IMR-90 (cell line): ENCODE measurements at places on chromosomes 7 and 10.

- peak; percentile 84 for DNase-seq
Measured at GRCh38 chr7:128829391-128830166, 627 bp upstream of the FLNC start.

DNA sequence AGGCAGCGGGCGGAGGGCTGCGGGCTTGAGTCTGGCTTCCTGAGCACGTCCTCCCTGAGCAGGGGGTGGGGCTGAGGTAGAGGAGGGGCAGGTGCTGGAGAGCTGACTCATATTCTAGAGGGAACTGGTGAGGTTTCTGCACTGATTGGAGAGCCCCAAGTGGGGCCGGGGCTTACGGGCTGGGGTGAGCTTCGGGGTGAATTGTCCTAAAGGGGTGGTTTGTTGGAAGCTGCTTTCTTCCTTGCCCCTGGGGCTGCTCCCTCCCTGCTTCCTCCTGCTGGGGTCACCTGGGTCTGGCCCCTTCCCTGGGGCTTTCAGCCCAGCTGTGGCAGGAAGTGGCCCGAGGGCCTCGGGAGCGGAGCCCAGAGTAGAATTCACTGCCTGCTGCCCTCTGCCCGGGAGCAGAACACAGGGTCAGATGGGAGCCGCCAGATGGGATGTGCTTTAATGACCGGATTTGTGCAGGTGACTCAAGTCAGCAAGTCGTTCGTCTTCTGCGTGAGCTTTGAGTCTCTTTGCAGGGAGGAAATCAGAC, 48.6 kb downstream of the FAM20C start:
- DNase-seq, result no peak

GRCh38 chr10:109115179-109115578, 808.1 kb downstream of the XPNPEP1 start:
- no peak for DNase-seq

DNA sequence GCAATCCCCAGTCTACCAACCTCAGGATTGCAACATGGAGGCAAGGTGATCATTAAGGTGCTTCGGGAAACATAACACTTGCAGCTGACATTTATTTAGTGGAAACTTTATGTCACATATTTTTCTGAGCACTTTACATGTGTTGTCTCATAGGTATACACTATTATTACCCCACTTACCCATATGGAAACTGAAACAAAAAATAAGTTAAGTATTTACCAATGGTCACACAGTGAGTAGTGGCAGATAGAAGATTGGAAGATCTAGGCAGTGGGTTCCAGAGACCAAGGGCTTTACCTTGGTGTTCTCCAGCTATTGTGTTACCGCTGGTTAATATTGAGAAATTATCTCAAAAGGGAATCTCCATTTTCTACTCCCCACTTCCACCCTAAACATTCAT, 1279.1 kb upstream of the SORCS1 start:
- DNase-seq, result no peak

- no peak for DNase-seq
Measured at GRCh38 chr10:113067501-113067900, 117.5 kb downstream of the TCF7L2 start.

- DNase-seq, result no peak
Measured at GRCh38 chr7:94834359-94834758, 73.0 kb upstream of the PPP1R9A start.

DNA sequence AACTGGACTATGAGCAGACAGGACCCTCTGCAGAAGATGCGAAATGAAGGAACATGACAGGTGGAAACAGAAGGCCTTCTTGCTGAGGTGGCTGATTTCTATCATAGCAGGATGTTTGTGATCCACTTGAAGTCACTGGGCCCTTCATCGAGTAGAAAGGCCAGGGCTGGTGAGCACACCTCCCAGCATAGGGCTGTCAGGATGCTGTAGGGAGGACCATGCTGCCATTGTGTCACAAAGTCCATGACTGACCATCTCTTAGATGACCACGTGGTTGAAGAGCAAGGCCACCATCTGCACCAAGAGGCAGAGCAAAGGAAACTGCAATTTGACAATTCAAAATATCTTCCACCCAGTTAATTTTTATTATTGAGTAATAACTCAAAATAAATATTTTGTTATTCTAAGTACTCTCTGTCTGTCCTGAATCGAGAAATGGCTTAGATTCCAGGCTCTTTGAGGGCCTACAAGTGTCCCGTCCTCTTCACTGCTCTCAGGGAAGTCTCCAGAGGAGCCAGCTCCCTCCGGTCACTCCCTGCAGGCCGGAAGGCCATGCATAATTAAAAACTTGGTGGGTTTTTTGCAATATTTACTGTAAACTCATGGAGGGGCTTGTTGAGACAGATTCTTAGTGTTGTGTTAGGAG, 249.3 kb upstream of the ZMIZ1 start:
- no peak for DNase-seq

GRCh38 chr10:1247598-1248261, 191.5 kb downstream of the WDR37 start:
- no peak for DNase-seq

GRCh38 chr7:151079199-151079910, 1.3 kb downstream of the FASTK start:
- no peak for DNase-seq

DNA sequence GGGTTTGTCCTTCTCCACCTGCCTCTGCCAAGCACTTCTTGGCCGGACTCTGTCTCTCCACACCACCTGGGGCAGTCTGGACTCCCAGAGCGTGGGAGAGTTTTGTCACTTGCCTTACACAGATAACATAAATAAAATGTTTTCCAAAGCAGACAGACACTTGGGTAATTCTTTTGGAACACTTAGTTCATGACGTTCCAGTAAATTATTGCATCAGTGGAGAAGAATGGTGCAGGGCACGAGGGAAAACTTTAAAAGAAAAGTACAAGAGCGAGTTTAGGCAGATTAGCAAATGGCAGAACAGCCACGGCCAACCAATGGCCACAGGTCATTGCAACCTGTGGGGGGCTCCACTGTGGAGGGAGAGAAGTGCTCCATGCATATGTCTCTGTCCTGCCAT, 170.6 kb upstream of the GRB10 start:
- DNase-seq, result no peak

GRCh38 chr10:52889611-52890010, 117.0 kb upstream of the MBL2 start:
- no peak for DNase-seq

DNA sequence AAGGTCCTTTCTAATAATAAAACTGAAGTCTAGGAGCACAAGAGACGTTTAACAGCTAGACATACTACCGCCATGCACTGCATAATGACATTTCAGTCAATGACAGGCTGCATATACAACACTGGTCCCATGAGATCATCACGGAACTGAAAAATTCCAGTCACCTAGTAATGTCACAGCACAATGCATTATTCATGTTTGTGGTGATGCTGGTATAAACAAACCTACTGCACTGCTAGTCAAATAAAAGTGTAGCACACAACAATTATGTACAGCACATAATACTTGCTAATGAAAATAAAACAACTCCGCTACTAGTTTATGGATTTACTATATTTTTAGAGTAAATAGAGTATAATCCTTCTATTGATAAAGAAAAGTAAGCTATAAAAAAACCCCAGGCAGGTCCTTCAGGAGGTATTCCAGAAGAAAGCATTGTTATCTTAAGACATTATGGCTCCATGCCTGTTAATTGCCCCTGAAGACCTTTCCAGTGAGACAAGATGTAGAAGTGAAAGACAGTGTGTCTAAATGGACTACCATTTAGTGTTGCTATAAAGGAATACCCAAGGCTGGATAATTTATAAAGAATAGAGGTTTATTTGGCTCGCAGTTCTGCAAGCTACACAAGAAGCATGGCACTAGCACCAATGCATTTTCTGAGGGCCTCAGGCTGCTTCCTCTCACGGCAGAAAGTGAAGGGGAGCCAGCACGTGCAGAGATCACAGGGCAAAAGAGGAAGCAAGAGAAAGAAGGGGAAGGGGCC, 47.1 kb downstream of the HIBADH start:
- no peak for DNase-seq

- peak; percentile 70 for DNase-seq
Measured at GRCh38 chr7:81447351-81447952, 322.4 kb downstream of the HGF start.

- no peak for DNase-seq
Measured at GRCh38 chr7:155745737-155746136, 66.5 kb downstream of the SHH start.

DNA sequence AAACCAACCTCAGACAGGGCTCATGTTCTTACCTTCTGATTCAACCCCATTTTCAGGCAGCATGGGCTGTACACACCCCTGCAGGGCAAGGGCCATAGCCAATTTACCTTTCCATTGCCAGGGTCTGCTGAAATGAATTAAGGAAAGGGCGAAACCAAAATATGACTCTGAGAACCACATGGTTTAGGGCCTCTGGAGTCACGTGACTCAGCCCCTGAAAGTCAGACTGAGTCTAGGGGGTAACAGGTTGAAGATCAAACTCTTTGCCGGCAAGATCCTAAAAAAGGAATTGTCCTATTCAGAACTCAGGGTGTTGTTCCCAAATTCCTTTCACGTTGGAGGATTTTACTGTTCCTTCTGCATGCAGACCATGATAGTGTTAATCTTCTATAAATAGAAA, 118.9 kb downstream of the RAB11FIP2 start:
- DNase-seq, result no peak

DNA sequence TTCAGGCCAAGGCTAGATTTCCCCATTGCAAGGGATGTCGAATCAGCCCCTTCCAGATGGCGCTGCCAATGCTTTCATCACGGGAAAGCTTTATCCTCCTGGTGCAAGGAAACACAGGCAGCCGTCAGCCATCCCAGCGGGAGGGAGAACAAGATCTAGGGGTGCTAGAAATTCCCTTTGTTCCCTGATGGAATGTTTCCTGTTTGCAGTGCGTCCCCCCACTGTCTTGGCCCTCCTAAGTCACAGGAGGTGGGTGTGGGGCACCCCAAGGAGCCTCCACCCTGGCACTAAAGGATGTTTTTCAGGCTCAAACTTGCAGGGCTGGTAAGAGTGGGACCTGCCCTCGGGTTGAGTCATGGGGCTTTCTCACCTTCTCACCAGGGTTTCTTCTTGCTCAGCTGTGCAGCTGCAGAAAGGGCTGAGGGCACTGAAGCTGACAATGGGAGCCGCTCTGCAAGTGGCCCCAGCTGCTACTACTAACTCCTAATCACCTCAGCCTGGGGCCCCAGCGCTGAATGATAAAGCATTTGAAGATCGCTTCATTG, 103.6 kb downstream of the PRPF18 start:
- DNase-seq, result no peak

- DNase-seq, result no peak
Measured at GRCh38 chr7:130444751-130445407, 4.1 kb upstream of the CEP41 start.

DNA sequence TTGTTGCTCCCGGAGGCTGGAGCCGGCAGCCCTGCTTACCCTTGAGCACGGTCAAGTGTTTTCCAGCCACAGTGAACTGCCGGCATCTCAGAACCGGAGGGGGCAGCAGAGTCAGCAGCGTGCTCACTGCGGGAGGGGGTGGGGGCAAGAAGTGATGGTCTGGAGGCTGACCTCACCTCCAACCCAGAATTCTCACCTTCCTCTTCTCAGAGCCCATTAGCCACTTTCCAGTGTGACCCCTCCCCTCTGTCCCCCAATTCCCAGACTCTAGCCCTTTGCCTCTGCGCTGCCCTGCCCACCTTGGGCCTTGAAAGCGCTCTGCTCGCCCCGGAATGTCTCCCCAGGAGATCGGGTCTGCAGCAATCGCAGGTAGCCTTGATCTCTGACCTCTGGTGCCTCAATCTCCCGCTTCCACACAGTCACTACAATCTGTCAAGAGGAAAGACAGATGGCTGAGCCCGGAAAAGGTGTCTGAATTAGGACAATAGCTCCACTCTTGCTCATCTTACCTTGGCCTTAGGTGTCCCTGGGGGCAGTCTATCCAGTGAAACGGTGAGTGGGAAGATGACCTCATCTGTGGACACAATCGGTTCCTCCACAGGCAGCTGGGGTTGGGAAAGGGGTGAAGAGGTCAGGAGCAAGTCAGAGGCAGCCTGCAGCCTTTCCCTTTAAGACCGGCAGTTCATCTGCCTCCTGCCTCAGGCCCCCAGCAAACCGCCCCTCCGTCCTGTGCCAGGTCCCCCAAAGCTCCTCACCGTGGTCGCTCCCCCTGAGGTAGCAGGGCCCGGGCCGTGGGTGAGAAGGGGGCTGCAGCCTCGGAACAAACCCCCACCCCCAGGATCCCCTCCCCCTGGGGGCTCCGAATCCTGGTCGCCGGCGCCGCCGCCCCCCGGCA, 942 bp downstream of the TRAPPC14 start:
- DNase-seq, result peak; percentile 64

DNA sequence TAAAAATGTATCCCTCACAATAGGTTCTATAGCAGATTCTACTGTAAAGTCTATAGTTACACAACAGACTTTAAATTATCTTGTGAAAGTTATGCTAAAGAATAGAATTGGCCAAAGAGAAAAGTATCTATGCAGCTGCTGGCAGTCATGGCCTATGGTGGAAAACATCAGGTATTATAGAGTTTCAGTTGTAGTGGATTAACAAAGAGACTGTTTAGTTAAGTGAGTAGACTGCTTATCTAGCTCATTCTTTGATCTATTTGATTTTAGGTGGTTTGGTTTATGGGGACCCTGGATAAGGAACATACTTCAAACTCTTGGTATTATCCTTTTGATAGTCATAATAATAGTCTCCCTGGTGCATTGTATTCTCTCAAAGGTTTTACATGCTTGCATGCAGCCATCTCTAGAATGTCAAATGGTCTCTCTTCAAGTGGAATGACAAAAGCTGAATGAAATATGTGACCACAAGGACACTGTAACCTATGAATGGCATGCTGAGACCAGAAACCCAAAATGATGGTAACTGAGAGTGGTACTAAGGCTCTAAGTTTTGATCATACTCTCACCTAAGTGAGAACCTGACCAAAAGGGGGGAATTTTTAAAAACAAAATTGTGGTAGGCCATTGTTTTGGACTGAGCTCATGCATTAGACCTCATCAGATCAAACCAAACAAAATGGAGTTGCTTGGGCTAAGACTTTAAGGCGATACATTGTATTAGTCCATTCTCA, 54.9 kb upstream of the NAMPT start:
- DNase-seq, result no peak

- no peak for DNase-seq
Measured at GRCh38 chr10:19417740-19418139, 369.1 kb downstream of the MALRD1 start.

DNA sequence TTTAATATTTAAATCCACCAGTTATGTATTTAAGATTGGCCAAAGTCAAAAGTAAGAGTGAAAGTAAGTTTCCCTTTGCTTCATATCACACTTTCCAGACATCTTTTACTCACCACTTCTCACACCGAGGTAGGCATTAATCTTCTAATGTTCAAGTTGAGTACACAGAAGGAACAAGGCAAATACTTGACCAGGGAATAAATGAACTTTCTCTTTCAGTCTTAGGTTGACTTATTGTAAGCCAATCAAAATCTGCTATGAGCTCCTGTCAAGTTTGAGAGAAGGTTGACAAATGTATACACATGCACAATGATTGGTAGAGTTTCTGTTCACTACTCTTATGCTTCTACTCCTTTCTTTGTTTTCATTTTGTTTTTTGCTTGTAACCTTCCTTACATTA, 842.5 kb downstream of the REEP3 start:
- DNase-seq, result no peak

GRCh38 chr7:26813432-26813831, 51.0 kb downstream of the SKAP2 start:
- peak; percentile 80 for DNase-seq
